Stimulated activated CD4-positive, alpha-beta T cell treated with anti-CD3 and anti-CD28 coated beads, Interleukin-1b, Interleukin-23, amount 100 ng/mL, for 1 hour (primary cell): ENCODE measurements at places on chromosomes 5 and 9.

- DNase-seq, result no peak
These were observed 9.9 kb upstream of the SPIN1 start for GRCh38 chr9:88378317-88378716.

DNA sequence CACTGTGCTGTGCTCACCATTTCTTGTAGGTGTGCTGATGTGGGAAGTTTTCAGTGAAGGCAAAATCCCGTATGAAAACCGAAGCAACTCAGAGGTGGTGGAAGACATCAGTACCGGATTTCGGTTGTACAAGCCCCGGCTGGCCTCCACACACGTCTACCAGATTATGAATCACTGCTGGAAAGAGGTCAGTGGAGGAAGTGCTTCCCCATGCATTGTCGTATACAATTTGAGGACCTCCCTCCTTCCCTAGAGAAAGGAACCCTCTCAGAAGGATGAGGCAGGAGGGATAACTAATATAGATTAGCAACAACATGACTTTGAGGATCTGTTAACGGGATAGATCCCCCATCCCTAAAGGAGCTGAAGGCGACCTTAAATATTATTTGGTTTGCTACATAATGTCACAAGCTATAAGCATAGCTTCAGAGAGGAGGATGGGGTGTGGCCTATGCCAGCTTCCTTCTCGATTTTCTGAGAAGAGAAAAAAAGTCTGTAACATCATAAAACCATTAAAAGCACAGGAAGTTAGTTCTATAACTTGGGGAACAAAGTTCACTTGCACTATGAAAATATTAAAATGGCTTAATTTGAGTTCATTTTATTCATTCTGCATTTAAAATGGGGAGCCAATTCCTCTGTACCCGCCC is 17.0 kb upstream of the CYFIP2 start:
- DNase-seq, result no peak

- DNase-seq, result peak; percentile 2
These were observed 376 bp downstream of the GOLGA1 start for GRCh38 chr9:124940521-124940893.

- DNase-seq, result no peak
These were observed 109.0 kb upstream of the SMC2 start for GRCh38 chr9:103985077-103985476.

DNA sequence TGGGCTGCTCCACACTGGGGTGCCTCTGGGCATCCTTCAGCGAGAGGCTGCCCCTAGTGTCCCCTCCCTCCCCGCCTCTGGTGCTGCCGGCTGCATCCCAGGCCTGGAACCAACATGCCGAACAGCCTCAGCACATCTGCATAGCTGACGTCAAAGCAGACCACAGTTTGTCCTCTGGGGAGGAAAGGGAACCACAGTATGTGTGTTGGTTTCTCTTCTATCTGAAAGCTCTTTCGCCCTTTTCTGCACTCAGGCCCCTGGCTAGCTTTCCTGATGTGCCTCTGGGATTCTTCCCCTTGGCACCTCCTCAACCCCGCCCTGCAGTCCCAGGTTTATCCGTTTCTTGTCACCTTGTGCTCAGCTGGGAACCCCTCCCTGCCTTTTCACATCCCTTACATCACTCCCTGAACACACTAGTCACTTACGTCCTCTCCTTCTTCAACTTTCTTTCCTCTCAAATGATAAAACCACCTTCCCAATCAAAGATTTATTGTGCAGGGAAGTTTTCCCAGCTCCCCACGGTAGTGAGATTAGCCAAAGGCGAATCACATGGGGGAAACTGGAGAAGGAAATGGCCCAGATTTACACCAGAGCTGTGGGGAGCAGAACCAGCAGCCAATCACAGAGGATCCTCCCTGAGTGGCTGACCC is 35.5 kb upstream of the B4GALT1 start:
- no peak for DNase-seq

DNA sequence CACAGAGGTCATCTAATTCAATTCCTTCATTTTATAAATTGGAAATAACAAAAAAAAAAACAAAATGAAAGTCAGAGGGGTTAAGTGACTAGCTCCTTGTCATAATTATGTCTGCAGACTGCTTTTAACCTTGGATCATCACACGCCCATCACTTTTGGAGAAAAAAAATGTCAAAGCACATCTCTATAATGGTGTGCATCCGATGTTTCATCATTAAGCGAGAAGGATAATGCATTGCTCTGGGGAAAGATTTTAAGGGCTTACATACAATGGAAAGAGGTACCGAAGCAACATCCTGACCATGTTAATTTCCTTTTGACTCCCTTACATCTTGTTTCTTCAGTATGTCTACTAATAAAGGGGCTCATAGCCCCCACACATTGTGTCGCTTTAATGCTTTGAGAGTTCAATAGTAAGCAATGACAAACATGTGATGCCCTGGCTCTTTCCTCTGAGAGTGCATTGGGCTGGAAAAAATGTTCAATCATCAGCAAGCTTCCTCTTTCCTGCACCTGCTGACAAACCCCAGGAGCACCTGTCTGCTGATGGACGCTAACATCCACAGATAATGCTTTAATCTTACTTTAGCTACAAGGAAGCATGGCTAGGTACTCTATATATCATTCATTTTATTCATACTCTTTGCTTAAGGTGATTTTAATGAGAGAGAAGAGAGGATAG is 242.2 kb downstream of the SMARCA2 start:
- DNase-seq, result no peak

DNA sequence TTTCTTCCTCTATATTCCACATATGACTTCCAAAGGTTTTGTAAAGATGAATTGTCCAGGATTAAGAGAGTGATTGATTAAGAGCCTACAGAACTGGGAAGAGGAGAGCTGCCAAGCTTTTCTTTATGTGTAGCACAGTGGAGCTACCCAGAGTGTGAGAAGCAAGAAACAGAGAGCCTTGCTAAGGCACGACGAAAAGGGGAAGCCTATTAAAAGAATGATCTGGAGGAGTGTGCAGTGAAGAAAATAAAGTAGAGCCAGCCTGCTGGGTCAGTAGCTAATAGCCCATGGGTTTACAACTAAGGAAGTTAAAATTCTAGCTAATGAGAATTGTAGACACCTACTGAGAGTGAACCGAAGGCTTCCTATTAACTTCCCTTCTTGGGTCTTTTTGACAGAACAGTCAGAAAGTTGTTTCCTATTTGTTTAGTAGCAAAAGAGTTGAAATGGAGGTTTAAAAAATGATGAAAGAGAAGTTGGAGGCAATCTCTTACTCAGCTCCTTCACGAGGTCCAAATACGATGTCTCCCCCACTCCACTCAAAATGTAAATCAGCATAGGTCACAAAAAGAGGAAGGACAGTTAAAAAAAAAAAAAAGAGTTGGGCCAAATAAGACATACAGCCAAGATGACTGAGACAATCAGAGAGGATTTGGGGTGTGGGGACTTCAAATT is 957 bp upstream of the PRR16 start:
- DNase-seq, result no peak

DNA sequence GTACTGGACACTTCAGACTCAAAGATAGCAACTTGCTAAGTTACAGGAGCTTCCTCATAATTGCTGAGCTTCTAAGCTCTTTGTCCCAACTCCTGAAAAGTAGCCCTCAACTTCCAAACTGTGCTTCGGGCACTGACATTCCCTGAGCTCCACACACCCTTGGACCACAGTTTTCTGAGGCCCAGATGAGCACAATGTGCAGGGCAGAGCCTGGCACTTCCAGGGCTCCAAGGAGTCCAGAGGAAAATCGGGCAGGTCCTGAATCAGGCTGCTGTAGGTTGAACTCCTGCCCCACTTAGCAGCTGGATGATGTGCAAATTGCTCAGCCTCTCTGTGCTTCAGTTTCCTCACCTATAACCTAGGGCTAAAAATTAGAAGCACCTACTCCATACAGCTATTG is 54.6 kb upstream of the KCNIP1 start:
- no peak for DNase-seq

DNA sequence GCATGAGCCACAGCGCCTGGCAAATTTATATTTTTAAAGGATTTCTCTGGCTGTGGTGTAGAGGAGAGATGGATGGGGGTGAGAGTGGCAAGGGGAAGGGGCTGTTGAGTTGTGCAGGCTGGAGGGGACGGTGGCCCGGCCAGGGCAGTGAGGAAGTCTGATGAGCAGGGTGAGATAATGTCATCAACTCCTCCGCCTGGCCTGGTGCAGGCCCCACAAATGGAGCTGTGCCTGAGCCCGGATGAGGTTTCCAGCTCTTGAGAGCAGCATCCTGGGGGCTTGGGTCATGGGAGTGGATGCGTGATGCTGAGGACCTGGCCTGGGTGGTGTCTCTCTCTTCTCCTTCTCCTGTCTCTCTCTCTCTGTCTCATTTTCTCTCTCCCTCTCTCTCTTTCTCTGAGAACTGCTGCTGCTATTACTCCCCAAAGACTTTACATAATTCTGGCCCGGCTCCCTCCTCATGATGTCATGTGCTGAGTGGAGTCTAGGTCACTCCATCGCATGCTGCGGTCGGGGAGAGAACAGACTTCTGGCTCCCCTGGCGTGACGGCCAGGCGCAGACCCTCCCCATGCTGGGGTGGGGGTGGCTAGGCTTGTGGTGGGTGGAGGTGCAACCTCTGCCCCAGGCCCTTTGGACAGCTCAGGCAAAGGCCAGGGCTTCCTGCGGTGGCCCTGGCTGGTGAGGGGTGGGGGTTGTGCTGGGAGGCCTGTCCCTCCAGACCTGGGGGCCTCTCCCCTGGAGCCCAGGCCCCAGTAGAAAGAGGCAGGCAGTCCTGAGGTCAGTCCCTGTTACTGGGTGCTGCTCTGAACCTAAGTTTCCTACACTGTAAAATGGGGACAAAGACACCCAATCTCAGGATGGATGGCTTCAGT is 26.4 kb downstream of the FGF18 start:
- no peak for DNase-seq

DNA sequence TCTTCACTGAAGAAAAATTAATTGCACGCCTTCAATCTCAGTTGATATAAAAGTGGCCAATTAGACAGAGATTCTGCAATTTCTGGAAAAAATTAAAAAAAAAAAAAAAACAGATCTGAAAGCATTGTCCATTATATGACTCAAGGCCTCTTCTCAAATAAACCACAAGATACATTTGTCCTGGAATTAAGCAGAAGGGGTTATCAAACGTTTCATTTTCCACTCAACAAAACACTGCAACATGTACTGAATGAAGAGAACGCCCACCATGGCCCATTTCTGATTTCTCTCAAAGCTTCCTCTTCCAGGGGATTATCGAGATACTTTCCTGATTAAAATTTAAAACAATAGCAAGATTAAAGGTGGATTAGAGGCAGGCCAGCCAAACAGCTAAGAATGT is 5.8 kb upstream of the PAPPA start:
- no peak for DNase-seq

GRCh38 chr5:99614888-99615287 is 686.1 kb upstream of the CHD1 start:
- DNase-seq, result no peak

- no peak for DNase-seq
These were observed 23.2 kb downstream of the ZBTB34 start for GRCh38 chr9:126883636-126884035.

DNA sequence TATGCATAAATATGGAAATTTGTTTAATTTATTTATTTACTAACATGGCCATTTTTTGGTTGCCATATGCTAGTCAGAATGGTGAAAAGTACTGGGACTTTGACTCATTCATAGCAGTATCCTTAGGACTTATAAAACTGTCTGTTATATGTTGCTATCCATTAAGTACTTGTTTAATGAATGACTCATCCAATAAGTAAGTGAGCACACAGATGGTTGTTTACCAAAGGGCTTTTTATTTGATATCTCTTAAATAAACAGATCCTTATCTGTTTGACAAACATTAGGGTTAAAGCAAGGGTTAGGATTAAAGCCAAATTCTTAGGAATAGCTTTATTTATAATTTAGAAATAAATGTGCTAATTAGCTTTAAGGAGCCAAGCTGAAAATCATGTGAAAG is 183.4 kb downstream of the FBXO4 start:
- no peak for DNase-seq

GRCh38 chr9:87670572-87671264 is 55.2 kb upstream of the CTSL start:
- no peak for DNase-seq

GRCh38 chr5:54049963-54050362 is 260.4 kb downstream of the ARL15 start:
- no peak for DNase-seq

DNA sequence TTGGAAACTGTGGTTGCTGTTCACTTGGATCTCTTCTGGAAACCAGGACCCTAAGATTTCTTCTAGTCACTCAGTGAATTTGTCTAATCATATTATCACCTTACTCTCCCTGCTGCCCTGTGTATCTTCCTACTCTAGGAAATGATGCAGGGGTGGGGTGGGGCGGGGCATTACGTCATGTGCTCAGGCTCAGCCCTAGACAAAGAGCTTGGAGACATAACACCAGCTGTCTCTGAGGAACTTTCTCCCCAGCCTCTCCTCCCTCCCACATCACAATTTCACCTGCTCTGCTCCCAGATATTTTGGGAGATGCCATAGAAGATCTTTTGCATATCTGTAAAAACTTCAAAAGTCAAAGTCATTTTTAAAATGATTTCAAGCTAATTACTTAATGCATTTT is 470.4 kb downstream of the ZSWIM6 start:
- DNase-seq, result no peak

DNA sequence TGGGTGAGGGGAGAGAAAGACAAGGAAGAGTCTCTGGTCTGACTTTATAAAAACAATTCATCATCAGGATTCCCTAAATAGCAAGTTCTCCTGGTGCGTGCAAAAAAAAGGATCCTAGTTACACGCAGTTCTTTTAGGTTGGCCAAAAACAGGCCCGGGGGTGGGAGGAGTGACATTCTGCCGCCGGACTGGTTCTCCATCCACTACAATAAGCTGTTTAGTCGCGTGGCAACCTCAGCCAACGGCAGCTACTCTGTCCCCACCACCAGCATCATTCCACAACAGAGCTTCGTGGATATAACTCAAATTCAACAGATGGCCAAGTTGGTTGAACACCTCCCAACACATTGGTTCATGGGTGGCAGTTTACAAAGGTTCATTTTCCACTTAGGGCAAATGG is 2.9 kb upstream of the FAM163B start:
- no peak for DNase-seq

- DNase-seq, result peak; percentile 14
These were observed 50.1 kb upstream of the SMAD5 start for GRCh38 chr5:136082390-136083193.
